Sigmoid colon (tissue), 7 donors: ENCODE measurements at places on chromosomes 6 and 20. TPM values are rescaled to one million over a fixed set of nuclear protein-coding genes. Genes with fewer than 3 reads are reported as not detected.

Gene HRH3
- polyA plus RNA-seq, result not detected

Gene UBR2
- polyA plus RNA-seq, result 6.6 TPM

Gene SNPH
- under 0.01 TPM for polyA plus RNA-seq

Gene MRPS18A
- 90.2 TPM for polyA plus RNA-seq

Gene PNPLA1
- polyA plus RNA-seq, result 0.20 TPM

Gene HLA-DPA1
- 49.2 TPM for polyA plus RNA-seq

Gene TRIM10
- polyA plus RNA-seq, result 4.8 TPM

Gene CST2
- not detected for polyA plus RNA-seq

Gene SALL4
- polyA plus RNA-seq, result not detected

Gene CDKN1A
- polyA plus RNA-seq, result 404 TPM

Gene FOXF2
- polyA plus RNA-seq, result 3.5 TPM

Gene TPD52L1
- 13.8 TPM for polyA plus RNA-seq

Gene ZDHHC14
- 2.4 TPM for polyA plus RNA-seq

Gene SAMD5
- 3.7 TPM for polyA plus RNA-seq

Gene CST8
- not detected for polyA plus RNA-seq

Gene WFDC10B
- 0.52 TPM for polyA plus RNA-seq

Gene ARFGEF2
- 11.4 TPM for polyA plus RNA-seq

Gene SIRPD
- polyA plus RNA-seq, result not detected

Gene TTBK1
- polyA plus RNA-seq, result 0.23 TPM

Gene LGSN
- not detected for polyA plus RNA-seq

Gene SLC22A3
- 3.3 TPM for polyA plus RNA-seq

Gene KIAA0408
- 0.46 TPM for polyA plus RNA-seq

Gene VSTM2L
- not detected for polyA plus RNA-seq

Gene NOX3
- polyA plus RNA-seq, result not detected

Gene PRR18
- polyA plus RNA-seq, result not detected

Gene PRDM13
- not detected for polyA plus RNA-seq

Gene HNF4A
- 112 TPM for polyA plus RNA-seq

Gene MOCS3
- polyA plus RNA-seq, result 3.6 TPM

Gene ZNF165
- polyA plus RNA-seq, result 4.1 TPM

Gene LRRC73
- not detected for polyA plus RNA-seq

Gene BTN1A1
- polyA plus RNA-seq, result 0.20 TPM

Gene ADGRB3
- polyA plus RNA-seq, result 0.60 TPM

Gene SGK2
- 46.2 TPM for polyA plus RNA-seq

Gene FITM2
- polyA plus RNA-seq, result 0.60 TPM

Gene TRIM31
- 92.2 TPM for polyA plus RNA-seq

Gene C6orf15
- polyA plus RNA-seq, result not detected
